Kidney capillary endothelial cell (primary cell): ENCODE measurements at places on chromosomes 13 and 19.

GRCh38 chr19:23823952-23824389 lies 65.3 kb upstream of the ZNF681 start:
- DNase-seq: peak; percentile 5

DNA sequence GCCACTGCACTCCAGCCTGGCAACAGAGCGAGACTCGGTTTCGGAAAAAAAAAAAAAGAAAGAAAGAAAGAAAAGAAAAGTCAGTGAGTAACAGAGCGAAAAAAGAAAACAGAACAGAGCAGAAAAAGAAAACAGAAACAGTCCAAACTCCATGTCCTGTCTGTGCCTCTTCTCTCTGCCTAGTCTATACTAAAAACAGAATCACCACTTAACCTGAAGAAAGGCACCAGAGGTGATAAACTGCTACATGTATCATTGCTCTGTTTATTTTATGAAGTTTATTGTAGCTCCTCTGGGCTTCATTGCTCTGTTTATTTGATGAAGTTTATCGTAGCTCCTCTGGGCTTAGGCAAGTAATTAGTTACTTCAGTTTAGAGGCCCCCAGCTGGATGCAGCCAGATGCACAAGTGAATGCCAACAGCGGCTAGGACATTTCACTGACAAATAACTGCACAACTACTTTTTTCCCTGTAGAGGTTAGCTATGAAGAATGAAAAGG lies 39.2 kb downstream of the TBC1D4 start:
- no peak for DNase-seq

DNA sequence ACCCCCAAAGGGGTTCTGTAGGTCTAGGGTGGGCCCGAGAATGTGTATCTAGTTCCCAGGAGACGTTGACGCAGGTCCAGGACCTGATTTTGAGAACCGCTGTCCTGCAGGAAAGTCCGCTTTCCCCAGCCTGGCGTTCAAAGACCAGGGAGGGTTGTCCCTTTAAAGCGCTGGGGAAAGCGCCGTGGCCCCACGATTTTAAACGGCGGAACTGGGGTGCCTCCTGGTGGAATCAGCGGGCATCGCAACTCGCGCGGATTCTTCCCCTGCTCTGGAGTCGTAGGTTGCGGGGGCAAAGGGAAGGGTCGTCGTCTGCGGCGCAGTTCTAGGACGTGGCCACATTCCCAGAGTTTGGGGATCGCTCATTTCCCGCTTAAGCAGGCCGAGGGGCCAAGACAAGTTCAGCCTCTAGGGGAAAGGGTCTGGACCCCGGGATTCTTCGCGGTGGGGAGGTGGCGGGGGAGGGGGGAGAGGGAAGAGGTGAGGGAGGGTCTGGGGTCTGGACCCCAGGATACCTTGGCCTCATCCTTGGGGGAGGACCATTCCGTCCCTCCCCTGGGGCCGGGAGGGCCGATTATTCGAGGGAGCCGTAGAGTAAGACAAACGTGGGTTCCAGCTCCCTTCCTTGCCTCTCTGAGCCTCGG lies 7.7 kb downstream of the PNMA8B start:
- DNase-seq: peak; percentile 55

GRCh38 chr19:3443840-3444694 lies 36.3 kb downstream of the SMIM24 start:
- peak; percentile 81 for DNase-seq

DNA sequence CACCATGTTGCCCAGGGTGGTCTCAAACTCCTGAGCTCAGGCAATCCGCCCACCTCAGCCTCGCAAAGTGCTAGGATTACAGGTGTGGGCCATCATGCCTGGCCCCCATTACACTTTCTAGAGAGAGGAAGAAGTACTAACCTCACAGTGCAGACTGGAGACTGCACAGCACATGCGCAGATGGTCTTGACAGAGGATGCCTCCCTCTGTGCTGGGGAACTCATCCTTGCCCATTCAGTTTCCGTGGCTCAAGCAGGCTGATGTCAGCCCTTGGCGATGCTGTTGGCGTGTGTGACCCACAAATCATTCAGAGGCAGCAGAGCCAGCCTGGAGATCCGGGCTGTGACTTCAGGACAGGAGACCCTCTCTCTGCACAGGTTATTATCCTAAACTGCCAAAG lies 14.6 kb upstream of the FFAR2 start:
- DNase-seq: no peak

GRCh38 chr13:113320226-113320875 lies 23.3 kb downstream of the LAMP1 start:
- no peak for DNase-seq

DNA sequence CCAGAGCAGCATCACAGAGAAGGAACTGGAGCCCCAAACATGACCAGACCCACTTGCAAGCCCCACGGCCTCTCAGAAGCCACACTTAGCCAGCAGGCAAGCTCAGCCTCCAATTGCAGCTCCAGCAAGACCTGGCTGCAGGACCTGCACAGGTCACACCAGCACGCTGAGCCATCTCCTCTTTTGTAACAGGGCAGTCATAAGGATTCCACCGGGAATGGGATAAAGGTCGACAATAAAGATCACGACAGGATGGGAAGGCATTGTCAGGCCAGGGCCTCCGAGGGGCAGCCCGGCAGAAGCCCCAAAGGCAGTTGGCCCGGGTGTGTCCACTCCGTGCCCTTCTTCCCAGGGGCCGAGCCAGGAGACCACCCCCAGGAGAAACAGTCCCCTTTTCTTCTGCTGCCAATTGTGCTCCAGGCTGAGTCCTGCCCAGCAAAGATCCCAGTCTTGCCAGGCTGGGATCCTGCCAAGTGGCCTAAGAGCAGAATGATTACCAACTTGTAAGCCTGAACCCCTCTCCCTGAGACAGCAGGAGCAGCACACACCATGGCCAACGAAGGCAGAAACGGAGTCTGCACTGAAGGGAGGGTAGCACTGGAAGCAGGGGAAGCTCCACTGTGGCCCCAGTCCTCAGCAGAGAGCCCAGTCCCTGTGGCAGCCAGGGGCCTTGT lies 12.5 kb downstream of the PEPD start:
- no peak for DNase-seq

DNA sequence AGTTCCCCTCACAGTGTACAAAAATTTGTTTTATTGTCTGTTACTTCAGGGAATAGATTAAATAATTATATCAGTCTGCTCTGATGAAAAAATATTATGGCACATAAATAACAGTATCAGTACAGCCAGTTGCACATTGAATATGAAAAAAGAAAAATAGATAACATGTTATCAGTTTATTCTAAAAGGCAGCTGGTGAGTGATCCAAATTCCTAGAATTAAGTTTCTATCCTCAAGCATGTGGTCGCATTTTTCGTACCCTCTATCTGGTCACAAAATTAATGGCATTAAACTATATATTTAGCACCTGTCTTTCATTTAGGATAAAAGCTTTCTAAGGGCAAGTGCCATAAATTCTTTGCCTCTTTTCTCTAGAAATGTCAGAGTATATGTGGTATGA lies 944.8 kb upstream of the PCDH9 start:
- DNase-seq: no peak

- no peak for DNase-seq
Measured at GRCh38 chr19:22625266-22626035, 8.7 kb upstream of the ZNF492 start.

DNA sequence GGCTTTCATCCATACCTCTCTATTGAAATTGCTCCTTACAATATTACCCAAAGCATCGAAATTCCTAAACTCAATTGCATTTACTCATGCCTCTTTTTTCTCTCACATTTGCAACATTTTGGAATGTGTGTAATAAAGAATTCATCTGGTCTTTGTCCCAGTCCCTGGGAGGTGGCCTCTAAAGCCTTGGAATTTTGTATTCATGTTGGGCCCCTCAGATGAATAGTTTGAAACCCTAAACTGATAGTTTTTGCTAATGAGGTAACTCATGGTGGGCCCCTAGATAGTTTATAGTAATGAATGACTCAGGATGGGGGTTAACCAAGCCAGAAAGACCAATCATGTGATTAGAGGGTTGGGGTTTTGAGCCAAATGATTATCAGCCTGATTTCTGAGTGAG lies 490.4 kb downstream of the DIAPH3 start:
- no peak for DNase-seq

GRCh38 chr19:47058621-47059022 lies 10.2 kb upstream of the TMEM160 start:
- no peak for DNase-seq

- DNase-seq: no peak
Measured at GRCh38 chr19:32489971-32490370, 84.4 kb downstream of the DPY19L3 start.

GRCh38 chr19:19271828-19272599 lies 1.1 kb downstream of the TM6SF2 start:
- no peak for DNase-seq

- DNase-seq: no peak
Measured at GRCh38 chr13:113825841-113826240, 38.0 kb downstream of the GAS6 start.

DNA sequence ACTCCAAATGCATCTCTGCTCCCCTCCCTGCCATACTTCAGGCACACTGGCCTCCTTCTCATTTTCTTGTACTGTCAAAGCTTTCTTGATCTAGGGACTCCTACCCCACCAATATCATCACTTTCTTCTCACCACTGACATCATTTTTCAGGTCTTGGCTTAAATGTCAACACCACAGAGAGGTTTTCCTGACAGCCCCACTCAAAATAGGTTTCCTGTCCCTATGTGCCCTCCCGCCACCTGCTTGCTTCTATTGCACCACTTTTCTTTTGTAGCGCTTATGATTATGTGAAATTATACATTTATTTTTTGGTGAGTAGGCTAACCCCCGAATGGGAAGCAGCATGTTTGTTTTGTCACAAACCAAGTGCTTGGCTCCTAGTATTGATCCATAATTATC lies 164.6 kb downstream of the NDFIP2 start:
- DNase-seq: no peak

DNA sequence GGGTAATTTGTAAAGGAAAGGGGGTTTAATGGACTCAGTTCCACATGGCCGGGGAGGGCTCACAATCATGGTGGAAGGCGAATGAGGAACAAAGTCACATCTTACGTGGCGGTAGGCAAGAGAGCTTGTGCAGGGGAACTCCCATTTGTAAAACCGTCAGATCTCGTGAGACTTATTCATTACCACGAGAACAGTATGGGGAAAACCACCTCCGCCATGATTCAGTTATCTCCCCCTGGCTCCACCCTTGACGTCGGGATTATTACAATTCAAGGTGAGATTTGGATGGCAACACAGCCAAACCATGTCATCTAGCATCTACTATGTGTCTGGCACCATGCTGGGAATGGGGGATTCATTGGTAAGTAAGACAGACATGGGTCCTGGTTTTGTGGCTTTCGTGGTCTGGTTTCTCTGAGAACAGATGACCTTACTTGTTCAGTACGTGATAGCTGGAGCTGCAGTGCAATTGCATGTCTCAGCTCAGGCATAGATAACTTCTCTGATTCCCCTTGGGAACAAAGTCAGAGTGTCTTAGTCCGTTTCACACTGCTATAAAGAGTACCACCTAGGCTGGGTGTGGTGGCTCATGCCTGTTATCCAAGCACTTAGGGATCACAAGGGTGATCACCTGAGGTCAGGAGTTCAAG lies 8.3 kb downstream of the ZNF554 start:
- DNase-seq: no peak

DNA sequence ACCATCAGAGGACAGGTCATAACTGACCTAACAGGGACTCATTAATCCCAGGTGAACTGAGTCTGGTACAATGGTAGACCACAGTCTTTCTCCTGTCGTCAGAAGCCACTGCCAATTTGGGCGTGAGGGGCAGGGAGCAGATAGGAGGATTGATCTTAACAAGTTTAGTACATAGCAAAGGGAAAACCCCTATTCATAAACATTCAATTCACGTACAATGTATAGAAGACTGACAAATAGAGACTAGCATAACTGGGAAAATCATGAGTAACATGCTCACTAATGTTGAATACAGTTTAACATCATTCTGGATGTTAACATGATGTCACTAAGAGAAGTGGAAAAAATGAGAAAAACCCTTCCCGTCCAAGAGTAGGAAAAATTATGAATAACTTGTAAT lies 54.1 kb downstream of the SLC7A1 start:
- no peak for DNase-seq

DNA sequence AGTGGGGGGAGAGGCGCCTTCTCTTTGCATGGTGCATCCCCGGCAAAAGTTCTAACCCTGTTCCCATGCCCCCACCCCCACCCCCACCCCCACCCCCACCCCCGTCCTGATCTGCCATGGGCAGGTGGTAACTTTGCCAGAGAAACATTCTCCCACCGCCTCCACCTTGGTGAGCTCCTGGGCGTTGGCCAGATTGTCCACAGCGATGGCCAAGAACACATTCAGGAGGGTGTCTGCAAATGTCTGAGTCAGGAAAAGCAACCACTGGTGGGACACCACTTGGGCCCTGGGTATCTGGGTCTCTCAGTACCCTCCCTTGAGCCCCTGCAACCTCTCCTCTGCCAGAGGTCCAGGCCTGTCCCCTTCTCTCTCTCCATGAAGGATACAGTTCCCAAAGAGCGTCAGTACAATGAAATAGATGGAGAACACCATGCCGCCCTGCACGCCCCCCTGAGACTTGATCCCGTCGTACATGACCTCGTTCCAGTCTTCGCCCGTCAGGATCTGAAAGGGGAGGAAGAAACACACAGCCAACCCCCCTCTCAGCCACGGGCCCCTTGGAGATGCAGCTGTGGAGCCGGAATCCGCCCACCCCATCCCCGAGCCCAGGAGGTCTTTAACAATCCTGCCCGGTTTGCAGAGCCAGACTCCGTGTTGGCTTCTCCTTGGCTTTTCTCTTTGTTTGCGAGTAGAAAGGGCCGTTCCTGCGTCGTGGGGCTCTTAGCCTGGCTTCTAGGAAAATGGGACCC lies 153.3 kb downstream of the IER2 start:
- DNase-seq: no peak

DNA sequence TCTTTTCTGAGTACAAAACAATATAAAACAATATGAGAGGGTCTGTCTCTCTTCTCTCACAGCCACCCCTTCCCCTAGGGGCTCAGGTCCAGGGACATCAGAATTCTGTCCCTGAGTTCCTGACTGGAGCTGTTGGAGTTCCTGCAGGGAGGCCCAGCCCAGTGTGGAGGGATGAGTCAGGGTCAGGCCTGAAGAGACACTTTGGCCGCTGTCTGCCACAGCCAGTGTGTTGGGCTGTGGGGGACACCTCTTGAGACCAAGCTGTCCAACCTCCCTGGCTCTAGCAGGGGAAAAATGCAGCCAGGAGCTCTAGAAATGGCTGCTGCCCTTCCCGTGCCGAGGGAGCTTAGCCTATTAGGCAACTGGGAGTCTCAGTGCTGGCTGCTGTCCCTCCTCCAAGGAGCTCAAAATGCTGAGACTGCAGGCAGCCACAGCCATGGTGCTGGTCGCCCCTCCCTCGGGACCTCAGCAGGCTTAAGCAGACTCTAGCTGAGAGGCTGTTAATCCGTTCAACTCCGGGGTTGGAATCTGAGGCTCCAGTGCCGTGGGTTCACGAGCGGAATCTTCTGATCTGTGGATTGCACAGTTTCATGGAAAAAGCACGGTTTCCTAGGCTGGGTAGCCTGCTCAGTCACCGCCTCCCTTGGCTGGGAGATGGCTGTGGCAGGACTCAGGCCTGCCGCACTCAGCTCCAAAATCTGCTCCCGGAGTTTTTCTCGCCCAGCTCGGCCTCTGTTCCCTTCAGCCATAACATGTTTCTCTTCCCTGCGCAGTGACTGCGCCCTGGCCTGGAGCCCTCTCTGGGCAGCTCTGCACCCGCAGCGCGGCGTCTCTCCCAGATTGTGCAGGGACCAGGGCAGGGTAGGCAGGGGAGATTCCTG lies 3.8 kb upstream of the ZNF626 start:
- DNase-seq: no peak

- no peak for DNase-seq
Measured at GRCh38 chr13:41315443-41316047, 4.5 kb downstream of the NAA16 start.

- DNase-seq: peak; percentile 33
Measured at GRCh38 chr13:97225533-97225932, 3.4 kb downstream of the MBNL2 start.
